Left renal pelvis (tissue), 4 donors: ENCODE measurements at places on chromosomes 13 and 19. TPM values are rescaled to one million over a fixed set of nuclear protein-coding genes. Genes with fewer than 3 reads are reported as not detected.

DNA sequence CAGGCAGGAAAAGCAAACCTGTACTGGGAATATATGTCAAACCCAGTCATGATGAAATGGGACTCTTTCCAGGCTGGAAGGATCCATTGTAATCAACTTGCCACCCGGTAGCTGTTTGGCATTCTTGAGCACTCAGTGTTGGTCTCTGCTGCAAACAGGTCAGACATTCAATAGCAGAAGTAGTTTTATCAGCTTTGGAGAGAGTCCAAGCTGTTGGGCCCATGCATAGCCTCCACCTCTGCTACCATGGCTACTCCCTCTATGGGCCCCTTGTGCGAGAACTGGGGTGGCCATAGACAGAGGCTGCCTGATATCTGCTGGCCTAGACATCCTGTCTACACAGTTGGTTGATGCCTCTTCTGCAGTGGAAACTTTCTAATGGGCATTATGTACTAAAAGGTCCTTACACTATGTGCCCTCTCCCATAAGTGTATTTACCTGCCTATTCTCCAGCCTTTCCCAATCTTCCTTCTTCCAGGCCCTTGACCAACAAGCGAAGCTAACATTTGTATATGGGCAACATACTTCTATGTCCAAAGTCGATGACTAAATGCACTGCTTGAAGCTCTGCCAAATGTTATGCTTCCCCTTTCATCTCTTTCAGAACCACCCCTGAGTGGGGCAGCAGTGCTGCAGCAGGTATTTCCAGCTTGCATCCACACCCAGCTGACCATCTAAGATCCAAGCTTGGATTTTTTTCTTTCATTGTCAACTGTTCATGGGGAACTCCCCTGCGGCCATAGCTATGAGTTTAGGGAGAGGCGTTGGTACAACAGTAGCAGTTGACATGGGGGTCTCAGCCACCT lies 5.3 kb upstream of the RNF6 start:
- DNase-seq = no peak

DNA sequence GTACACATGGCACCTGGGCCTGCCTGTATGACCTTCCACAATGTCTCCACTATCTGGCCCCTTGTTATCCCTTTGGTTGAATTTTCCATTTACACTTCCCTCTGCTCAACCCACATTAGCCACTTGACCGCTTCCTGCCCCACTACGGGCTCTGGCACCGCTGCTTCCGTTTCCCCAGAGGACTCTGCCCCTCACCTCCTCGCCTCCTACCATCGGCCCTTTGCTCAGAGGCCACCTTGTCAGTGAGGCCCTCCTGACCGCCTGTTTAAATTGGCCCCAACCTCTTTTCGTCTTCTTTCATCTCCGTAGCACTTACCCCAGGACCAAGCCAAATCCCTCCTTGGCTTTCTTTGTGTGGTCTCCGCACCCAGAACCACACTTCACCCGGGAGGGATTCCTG lies 47.4 kb downstream of the SOX1 start:
- DNase-seq = no peak

DNA sequence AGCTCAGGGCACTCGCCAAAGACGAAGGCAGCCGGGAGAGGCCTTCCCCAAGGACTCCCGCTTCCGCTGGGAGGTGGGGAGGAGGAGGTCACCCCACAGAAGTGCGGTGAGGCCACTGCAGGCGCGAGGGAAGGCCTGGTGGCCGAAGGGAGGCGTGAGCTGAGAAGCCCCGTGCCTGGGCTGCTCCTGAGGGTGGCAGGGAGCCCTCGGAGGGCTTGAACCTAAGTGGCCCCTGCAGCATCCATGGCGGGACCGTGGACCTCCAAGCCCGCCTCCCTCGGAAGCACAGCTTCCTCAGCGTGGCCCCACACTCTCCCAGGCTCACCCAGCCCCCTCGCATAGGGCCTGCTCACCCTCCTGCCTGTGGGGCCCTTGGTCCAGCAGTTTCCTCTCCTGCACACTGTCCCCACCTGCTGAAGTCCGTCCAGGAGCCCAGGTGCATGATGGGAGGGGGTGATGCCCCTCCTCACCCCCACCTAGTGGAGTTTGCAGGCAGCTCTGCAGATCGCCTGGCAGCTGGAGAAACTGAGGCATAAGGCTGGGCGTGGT lies 25.9 kb downstream of the EFNA2 start:
- DNase-seq = no peak

GRCh38 chr19:50022823-50023222 lies 2.3 kb downstream of the VRK3 start:
- DNase-seq = no peak

DNA sequence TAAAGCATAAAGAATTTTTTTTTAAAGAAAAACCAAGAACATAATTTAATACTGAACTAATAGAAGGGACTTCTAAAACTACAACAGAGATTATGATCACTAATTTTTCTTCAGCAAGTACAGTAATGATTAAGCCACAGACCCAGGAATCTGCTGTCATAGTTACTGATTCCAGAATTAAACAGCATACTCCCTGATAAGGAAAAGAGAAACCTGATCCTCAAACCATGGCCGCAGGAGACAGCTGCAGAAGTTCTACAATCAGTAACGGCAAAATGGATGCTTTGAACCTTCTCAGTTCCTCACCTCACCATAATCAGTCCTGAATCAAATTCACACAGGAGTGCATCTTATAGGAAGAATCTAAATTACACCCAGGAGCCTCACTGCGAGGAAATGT lies 939.0 kb upstream of the SLITRK1 start:
- DNase-seq = no peak

Gene IGFL3
- polyA plus RNA-seq = not detected

Gene CATSPERD
- polyA plus RNA-seq = not detected

DNA sequence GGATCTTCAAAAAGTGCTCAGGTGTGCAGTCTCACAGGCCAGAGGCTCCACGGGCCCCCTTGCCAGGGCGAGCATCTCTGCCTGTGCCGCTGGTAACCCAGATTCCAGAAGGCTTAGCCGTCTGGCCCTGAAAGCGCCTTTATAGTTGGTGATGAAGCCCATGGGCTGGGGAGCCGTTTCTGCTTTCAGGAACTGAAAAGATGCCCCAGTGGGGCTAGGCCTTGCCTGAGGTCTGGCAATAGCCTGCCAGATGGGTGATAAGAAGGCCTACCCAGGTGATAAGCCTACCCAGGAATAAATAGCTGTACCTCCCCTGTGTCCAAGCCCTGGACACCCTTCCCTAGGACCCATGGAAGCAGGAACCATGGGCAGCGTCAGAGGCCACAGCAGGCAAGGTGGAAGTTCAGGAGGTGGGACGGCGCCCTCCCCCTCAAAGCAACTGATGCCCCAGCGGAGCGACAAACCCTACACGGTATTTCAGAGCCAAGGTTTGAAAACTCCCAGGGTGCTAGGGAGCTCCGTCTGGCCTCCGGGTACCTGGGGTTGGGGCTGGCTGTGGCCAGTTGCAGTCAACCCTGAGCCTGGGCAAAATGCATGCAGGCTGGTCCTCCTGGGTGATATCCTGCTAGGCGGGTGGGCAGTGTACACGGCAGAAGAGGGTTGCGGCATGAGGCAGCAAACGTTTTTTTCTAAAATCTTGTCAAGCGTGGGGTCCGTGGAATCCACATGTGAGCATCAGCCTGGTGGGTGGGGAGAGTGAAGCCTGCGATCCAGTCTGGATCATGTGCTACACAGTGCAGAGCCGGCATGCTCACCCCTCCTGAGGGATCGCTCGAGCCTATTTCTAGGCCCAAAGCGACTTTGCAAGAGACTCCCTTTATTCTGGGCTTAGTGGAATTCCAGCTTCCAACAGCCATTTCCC lies 45.3 kb downstream of the ACTN4 start:
- no peak for DNase-seq

Gene PRODH2
- polyA plus RNA-seq = 0.41 TPM

GRCh38 chr19:41699231-41699967 lies 9.0 kb upstream of the CEACAM5 start:
- DNase-seq = no peak

Gene LIN7B
- 7.0 TPM for polyA plus RNA-seq

DNA sequence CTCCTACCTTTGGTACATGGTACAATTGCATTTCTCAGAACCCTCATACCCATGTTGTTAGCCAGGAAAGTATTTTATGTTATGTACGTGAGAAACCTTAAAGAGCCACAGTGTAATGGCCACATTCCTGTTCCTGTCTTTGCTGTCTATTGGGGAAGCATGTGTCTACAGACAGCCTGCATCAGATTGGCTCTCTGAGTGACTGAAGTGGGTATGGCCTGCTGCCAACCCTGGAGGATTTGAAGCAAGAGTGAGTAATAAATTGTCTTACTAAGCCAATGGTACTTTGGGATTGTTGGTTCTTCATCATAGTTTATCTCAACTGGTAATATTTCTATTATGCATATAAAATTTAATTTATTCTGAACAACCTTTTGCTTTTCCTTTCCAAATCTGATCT lies 574.1 kb downstream of the LMO7 start:
- no peak for DNase-seq

GRCh38 chr19:47406711-47407416 lies 12.5 kb downstream of the MEIS3 start:
- DNase-seq = no peak

DNA sequence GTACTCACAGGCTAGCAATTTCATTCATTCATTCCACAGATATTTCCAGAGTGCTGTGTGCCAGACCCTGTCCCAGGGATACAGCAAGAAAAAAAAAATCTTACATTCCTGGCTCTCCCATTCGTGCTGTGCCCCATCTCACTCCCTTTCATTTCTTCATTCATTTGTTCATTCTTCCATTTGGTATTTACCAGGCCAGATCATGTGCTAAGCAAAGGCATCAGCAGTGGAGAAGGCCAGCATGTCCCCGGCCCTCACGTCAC lies 2.3 kb downstream of the MAP3K10 start:
- DNase-seq = no peak

Gene ZNF880
- polyA plus RNA-seq = 25.9 TPM

DNA sequence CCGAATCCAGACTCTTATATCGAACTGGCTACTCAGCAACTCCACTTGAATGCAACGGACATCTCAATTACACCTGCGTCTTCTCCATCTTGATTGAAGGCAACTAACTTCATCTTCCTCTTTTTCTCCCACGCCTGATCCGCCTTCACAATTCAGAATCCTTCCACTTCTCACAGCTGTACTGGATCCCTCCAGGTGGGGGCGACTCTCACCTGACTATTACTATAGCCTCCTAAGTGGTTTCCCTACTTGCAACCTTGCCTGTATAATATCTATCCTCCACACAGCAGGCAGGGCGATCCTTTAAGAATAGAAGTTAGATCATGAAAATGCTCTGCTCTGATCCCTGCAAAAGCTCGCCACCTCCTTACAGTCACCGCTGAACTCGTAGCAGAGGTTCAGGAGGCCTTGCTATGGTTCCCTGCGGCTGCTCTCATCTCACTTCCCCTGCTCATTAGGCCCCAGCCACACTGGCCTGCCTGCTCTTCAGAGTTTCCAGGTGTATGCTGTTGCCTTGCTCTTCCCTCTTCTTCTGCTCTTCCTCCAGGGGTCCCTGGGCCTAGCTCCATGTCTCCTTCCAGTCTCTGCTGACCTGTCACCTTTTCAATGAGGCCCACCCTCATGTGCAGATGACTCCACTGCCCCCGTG lies 31.9 kb downstream of the RFXAP start:
- no peak for DNase-seq

Gene SRRM5
- polyA plus RNA-seq = 0.77 TPM

Gene KCNN1
- 3.6 TPM for polyA plus RNA-seq

Gene ANKRD24
- 1.1 TPM for polyA plus RNA-seq

DNA sequence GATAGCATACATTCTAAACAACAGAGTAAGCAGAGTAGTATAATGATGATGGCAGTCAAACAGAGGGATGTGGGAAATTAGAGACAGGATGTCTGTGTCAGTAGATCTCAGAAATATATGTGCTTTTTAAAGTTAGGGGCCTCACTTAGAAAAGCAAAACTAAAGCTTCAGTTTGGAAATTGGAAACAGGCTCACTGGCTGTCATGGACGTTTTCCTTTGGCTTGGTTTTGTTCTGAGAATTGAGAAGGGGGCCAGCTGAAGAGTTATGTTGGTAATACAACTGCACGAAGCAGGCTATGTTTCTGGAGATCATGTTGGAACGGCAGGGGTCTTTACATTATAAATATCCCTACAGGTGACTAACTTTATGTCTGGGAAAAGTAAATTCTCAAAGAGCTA lies 261.3 kb downstream of the LMO7 start:
- no peak for DNase-seq

GRCh38 chr19:35436477-35437405 lies 11.3 kb upstream of the FFAR2 start:
- no peak for DNase-seq

GRCh38 chr19:4399812-4400134 lies 574 bp downstream of the SH3GL1 start:
- DNase-seq = no peak

GRCh38 chr13:65112123-65112522 lies 2118.0 kb downstream of the PCDH9 start:
- no peak for DNase-seq

DNA sequence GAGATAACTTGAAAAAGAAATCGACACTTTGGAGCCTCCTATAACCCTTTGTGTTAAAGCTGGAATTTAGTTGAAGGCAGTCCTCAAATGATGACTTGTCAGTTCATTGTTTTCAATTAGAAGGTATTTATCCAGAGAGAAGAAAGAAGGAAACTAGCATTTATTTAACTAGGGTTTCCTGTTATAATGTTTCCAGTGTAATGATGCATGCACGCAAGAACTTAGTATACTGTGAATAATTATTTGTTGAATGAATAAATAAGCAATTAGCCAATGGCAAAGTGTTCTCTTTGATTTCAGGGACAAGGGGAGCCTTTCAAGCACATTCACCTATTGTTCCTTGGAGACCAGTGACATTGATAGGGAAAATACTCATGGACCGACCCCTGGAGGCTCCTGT lies 307.4 kb downstream of the KLF5 start:
- no peak for DNase-seq

DNA sequence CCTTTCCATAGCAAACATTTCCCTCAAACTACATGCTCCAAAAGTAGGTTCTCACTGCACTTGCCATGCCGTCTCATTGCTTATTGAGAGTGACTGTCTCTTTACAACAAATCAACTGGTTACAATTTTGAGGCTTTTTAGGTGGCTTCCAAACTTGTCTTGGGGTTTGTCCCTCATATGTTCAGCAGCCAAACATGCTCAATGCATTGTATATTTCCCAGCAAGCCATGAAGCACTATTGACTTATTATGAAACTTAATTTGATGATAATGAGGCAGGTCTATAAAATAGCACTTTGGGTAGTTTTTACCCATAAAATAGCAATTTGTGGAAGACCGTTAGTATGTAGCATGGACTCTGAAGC lies 78.2 kb downstream of the LRCH1 start:
- no peak for DNase-seq

DNA sequence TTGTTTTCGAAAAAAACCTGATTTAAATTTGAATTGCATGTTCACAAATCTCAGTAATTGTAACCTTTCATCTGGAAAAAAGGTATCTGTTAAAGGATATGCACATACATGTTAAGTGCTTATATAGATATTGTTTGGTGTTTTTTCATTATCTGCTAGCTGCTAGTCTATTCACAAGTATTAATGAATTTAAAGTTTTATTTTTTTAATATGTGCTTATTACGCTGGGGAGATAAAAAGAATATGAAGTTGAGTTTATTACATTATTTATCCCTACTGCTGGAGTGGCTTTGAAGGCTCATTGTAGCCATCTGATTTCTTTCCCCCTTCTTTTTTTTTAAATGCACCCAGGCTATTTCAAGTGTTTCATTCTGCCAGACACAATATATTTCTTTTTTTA lies 3.9 kb upstream of the MAB21L1 start:
- no peak for DNase-seq

Gene ZNF667
- 15.8 TPM for polyA plus RNA-seq

GRCh38 chr13:31121379-31122140 lies 40.1 kb downstream of the HSPH1 start:
- no peak for DNase-seq
